Activated CD4-positive, alpha-beta T cell treated with anti-CD3 and anti-CD28 coated beads, Interleukin-2, amount 50 U/mL, for 48 hours (primary cell): ENCODE measurements at places on chromosomes 1 and 21.

DNA sequence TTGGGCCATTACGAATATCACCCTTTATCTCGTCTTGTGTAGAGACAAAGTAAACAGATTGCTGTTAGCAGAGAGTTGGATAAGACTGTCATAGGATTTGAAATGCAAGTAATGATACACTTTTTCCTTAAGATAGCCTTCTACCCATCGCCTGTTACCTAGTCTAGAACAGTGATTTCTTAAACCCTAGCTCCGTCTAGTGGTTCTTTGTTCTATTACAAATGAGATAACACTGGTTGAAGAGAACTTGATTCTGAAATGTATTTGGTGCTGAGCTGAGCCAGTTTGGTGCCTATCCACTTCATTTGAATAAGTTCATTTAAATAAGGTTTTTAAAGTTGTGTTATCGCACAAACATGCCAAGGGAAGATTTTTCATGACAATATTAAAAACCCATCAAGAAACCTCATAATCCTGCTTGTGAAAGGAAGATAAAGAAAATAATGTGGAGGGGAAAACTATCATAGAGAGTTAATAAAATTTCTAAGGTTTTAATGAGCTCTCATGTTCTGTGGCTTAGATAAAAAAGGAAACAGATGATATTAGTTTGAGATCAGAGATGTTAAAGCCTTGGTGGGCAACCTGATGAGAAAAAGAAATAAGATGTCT lies 1.5 kb upstream of the KCNH1 start:
- no peak for DNase-seq

DNA sequence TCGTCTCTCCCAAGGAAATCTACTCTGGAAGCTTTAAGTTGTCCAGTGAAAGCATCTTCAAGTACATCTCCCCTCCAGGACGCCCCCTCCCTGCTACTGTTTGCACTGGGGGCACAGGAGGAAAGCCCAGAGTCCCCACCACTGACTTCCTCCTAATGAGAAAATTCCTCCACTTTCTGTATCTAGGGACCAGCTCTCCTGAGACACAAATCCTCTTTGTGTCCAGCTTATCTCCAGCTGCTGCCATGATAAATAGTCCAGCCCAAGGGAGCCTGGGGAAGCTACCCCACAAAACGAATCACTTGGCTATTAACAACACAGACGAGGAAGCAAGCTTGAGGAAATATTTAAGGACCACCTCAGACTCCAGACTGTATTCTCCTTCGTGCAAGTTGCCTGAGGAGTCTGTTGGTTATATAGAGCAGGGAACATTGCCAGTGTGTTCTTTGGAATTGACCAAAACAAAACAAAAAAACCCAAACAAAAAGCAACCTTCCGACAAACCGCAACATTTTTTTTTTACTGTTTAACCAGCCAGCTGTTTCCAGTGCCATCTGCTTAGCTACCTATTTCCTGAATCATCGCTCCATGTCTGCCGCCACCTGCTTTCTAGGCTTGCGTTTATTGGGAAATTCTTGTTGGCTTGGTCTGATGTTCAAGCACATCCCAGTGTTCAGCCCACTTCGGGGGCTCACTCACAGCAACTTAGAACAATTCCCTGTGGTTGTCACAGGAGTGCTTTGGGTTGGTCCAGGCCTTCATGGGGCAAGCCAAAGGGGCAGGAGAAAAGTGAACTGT lies 7.7 kb downstream of the C1orf226 start:
- no peak for DNase-seq

- no peak for DNase-seq
Measured at GRCh38 chr1:31426249-31426922, 13.4 kb downstream of the SERINC2 start.

- DNase-seq, result no peak
Measured at GRCh38 chr1:212589446-212589845, 19.1 kb upstream of the ATF3 start.

DNA sequence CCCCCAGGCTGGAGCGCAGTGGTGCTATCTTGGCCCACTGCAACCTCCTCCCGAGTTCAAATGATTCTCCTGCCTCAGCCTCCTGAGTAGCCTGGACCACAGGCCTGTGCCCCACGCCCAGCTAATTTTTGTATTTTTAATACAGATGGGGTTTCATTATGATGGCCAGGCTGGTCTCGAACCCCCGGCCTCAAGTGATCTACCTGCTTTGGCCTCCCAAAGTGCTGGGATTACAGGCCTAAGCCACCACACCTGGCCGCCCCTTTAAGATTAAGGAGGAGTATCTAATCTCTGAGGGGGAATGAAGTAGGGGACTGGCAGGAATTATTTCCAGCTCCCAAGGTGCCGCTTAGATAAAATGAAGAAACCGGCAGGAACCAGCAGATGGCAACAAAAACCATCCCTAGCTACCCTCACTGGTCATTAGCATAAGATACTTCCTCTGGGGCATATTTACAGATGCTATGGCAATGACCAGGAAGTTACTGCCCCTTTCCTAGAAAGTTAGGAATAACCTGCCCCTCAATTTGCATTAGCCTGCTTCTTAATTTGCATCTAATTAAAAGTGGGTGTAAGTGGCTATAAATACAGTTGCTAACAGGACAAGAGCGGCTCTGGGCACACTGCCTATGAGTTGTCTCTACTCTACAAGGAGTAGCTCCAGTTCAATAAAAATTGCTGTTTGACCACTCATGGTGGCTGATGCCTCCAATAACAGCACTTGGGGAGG lies 7.1 kb upstream of the NSUN4 start:
- DNase-seq, result no peak

- DNase-seq, result no peak
Measured at GRCh38 chr1:167821969-167822685, 91.8 kb downstream of the ADCY10 start.

DNA sequence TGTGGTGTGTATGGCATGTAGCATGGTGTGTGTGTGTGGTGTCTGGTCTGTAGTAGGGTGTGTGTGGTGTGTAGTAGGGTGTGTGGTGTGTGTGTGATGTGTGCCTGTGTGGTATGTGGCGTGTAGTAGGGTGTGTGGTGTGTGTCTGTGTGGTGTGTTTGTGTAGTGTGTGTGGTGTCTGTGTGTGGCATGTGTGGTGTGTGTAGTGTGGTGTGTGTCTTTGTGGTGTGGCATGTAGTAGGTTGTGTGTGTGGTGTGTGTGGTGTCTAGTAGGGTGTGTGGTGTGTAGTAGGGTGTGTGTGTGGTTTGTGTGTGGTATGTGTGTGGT lies 85.5 kb downstream of the SYT2 start:
- DNase-seq, result no peak

GRCh38 chr1:175978476-175978875 lies 228.6 kb downstream of the COP1 start:
- DNase-seq, result no peak

GRCh38 chr1:210123924-210124589 lies 108.5 kb upstream of the SERTAD4 start:
- DNase-seq, result no peak

DNA sequence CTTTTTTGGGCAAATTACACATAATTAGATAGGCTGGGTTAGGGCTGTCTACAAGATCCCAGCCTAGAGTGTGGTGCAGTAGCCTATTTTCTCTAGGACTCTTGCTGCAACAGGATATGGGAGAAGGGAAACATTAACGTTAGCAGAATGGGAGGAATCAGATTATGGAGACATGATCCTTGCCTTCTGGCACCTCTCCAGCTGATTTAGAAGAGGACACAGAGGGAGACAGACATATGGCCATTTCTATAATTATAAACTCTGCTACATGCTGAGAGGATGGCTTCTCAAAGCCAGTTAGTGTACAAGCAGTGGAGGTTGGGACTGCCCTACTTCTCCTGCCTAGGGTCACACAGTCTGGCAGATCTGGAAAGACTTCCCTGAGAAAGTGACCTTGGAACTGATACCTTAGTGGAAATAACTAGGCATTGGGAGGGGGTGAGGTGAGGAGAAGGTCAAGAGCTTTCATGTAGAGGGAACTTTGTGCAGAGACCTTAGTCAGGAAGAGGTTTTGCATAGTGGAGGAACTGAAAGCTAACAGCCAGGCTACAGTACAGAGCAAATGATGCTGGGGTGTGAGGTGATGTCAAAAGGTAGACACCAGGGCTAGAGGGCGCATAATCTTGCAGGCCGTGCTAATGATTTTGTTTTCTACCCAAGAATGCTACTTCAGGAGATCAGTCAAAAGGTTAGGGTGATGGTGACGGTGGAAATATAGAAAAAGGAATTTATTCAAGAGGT lies 1.2 kb upstream of the CD1D start:
- no peak for DNase-seq

- DNase-seq, result peak; percentile 27
Measured at GRCh38 chr1:20785907-20786252, 1.2 kb downstream of the HP1BP3 start.

DNA sequence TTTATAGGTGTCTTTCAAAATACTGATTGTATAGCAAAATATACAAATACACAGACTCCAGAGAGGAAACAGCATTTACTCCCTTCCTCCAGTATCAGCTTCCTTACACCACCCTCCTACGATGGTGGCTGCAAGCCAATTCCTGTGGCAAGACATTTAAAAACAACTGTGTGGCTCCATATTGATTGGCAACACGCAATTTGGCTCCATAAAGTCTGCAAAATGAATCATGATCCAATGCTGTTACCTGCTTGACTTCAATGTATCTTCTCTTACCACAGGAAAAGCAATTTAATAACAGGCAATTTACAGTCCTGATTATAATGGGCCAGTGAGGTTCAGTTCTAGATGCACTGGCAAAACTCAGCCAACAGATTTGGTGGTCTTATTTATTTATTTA lies 19.7 kb upstream of the ATP6V1G3 start:
- no peak for DNase-seq

DNA sequence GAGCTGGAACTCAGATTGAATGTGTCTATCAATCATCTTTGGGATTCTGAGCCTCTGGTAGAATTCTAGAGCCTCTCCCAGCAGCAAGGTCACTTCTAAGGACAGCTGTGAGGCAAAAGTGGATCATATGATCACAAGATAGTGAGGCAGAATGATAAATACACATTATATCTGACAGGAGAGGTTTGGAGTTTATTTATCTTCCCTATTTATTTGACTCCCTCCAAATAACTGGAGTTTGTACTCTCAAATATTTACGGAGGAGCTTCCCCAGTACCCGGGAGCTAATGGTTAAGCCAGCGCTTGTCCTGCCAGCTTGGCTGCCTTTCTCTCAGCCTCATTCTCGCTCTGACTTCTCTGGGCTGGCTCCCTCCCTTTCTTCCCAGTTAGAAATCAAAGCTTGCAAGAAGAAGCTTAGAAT lies 2.3 kb downstream of the HMGCS2 start:
- DNase-seq, result no peak

DNA sequence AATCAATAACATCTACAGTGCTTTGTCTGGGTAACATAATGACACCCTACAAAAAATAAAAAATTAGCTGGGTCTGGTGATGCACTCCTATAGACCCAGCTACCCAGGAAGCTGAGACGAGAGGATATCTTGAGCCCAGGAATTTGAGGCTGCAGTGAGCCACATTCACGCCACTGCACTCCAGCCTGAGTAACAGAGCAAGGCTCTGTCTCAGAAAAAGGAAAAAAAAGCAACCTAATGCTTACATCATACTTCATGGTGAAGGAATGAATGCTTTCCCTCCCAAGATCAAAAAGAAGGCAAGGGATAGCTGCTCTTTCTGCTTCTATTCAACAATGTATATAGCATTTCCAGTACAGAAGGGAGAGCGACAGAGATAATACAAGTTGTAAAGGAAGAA lies 24.2 kb upstream of the CTTNBP2NL start:
- no peak for DNase-seq

DNA sequence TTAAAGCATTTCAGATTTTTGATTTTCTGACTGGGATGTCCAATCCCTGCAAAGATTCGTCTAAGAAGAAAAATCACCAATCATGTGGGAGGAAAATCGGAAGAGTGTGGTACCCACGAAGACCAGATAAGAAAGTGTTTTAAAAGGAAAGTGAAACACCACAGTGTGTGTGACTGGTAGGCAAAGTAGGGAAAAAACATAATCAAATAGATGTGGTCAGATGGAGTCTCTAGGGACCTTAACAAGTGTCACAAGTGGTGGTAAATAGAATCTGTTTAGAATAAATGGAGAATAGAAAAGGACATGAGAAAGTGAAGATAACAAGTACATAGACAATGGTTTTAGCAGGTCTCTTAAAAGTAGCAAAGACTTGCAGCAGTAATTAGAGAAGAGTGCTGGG lies 154.6 kb downstream of the SLC30A10 start:
- no peak for DNase-seq

- no peak for DNase-seq
Measured at GRCh38 chr1:109045595-109045994, 3.7 kb upstream of the WDR47 start.

GRCh38 chr1:212232090-212232489 lies 53.1 kb upstream of the PPP2R5A start:
- DNase-seq, result no peak

GRCh38 chr1:89259283-89259971 lies 13.2 kb downstream of the GBP5 start:
- peak; percentile 33 for DNase-seq

DNA sequence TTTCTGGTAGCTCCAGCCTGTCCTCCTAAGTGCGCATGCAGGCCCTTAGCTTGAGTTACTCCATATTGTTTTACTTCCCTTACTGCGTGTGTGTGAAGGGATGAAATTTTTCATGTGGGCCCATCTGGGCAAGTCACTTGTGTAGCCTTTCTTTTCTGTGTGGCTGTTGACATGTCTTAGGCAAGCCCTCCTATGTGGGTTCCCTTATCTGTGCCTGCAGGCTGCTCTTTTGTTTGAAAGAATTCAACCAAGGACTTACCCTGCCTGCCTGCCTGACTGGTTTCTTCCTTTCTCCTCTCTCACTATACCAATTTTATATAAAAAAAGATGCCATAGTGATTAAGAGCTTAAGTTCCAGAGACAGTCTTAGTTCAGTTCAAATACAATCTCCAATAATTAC lies 249.3 kb downstream of the ATG4C start:
- DNase-seq, result no peak

- DNase-seq, result no peak
Measured at GRCh38 chr1:206456577-206457370, 13.5 kb upstream of the IKBKE start.

GRCh38 chr1:91201694-91202093 lies 179.9 kb upstream of the ZNF644 start:
- DNase-seq, result no peak

GRCh38 chr1:48526008-48526710 lies 54.2 kb upstream of the SPATA6 start:
- DNase-seq, result no peak

DNA sequence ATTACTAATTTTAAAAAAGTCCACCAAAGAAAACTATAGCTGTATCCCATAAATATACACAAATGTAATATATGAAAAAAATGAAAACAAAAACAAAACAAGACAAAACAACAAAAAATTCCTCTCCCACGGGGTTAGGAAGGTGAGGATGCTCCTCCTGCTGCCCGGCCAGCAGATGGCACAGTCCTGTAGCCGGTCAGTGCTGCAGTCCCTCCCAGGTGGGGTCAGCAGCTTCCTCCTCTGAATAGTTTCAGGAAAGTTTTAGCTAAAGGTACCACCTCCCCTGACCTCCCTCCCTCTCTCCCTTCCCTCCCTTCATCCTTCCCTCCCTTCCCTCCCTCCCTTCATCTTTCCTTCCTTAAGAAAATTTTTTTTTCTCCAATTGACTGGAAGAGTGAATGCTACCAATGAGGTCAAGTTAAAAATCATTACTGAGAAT lies 67.8 kb upstream of the BCL10 start:
- DNase-seq, result no peak
